Naive thymus-derived CD4-positive, alpha-beta T cell (primary cell): ENCODE measurements at places on chromosomes 2 and 18. TPM values are rescaled to one million over a fixed set of nuclear protein-coding genes. Genes with fewer than 3 reads are reported as not detected.

DUSP2 gene
- total RNA-seq: 22.1 TPM

BOLL gene
- not detected in 2 replicates for total RNA-seq

GNLY gene
- 108 and 112 TPM in 2 replicates for total RNA-seq

SGPP2 gene
- 0.86 TPM for total RNA-seq

LYG2 gene
- not detected for total RNA-seq

CFC1 gene
- total RNA-seq: not detected

BOK gene
- not detected for total RNA-seq

GKN1 gene
- not detected in 2 replicates for total RNA-seq

CRYBA2 gene
- total RNA-seq: not detected

ARHGEF33 gene
- 0.84 TPM for total RNA-seq
